ENCODE measurements at places on chromosomes 6 and 20. TPM values are rescaled to one million over a fixed set of nuclear protein-coding genes. Genes with fewer than 3 reads are reported as not detected.

The WFDC12 gene
- total RNA-seq: not detected

The ID4 gene
- not detected for total RNA-seq

The C6orf141 gene
- 29.9 TPM for total RNA-seq

The KIF25 gene
- total RNA-seq: not detected

The ELOVL4 gene
- total RNA-seq: 6.2 TPM

The SLC35F1 gene
- total RNA-seq: not detected

The TP53TG5 gene
- total RNA-seq: not detected

The IL17F gene
- not detected for total RNA-seq

The PLA2G7 gene
- not detected for total RNA-seq

GRCh38 chr20:22414305-22414742 is 170.0 kb downstream of the FOXA2 start:
- no peak overlapping the region for H3K27ac ChIP-seq
- DNase-seq: peak; percentile 36
- no peaks in the 10 kb centered on the region for H3K36me3 ChIP-seq
- peaks cover 7% of the 10 kb centered on the region for H3K4me1 ChIP-seq

DNA sequence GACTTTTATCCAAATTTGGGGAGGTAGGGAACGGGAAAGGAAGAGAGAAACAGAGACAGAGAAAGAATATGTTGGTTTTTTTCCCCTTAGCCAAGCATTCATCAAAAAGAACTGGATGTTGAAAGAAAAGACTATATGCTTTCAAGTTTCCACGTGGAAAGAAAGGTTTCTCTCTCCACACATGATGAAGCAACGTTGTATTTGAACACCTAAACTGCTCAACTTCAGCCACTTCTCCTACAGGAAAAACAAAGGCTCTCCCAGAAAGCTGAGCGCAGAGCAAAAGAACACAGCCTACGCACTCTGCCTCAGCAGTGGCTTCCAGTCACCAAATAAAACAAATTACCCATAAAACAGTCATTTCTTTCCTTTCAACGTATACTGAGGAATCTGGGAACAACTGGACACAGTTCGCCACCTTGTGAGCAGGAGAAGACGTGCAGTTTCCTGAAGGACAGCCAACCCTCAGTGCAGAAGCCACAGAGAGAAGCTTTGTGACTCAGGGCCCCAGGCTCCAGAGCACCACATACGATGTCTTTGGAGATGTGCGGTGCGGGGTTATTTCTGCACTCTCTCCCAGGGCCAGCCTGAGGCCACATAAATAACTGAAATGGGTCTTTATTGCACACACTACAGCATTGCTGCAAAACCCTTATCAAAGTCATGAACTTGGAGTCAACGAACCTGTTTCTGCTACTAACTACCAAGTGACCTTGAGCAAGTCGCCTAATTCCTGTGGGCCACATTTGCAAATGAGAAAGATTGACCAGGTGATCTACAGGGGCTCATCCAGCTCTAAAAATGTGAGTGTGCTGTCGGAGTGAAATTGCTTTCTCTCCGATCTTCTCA is 10.1 kb downstream of the IL17F start:
- peaks cover 6% of the 10 kb centered on the region for H3K36me3 ChIP-seq
- DNase-seq: peak; percentile 83

GRCh38 chr6:11613858-11614257 is 76.3 kb downstream of the TMEM170B start:
- H3K4me3 ChIP-seq: no peak overlapping the region
- H3K27me3 ChIP-seq: no peaks in the 10 kb centered on the region
- no peaks in the 10 kb centered on the region for H3K4me1 ChIP-seq
- H3K36me3 ChIP-seq: no peaks in the 10 kb centered on the region

- no peaks in the 10 kb centered on the region for H3K27me3 ChIP-seq
- H3K4me1 ChIP-seq: no peaks in the 10 kb centered on the region
- DNase-seq: no peak
- H3K27ac ChIP-seq: no peak overlapping the region
- H3K36me3 ChIP-seq: no peaks in the 10 kb centered on the region
- H3K4me3 ChIP-seq: no peak overlapping the region
Measured at GRCh38 chr6:82607998-82608725, 244.5 kb downstream of the TPBG start.

DNA sequence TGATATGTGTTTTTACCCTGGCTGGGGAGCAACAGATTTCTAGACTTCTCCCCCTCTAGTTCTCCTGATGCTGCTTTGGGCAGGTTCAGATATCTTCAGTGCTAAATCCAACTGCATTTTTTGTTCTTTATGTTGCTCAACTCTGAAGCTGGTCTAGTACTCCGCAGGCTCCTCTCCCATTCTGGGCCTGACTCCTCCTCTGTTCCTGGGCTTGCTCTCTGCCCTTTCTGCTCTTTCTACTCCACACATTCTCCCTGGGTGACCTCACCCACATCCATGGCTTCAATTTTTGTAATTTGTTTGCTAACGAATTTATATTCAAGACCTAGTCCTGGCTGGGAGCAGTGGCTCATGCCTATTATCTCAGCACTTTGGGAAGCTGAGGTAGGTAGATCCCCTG is 6.4 kb downstream of the FYN start:
- H3K27ac ChIP-seq: no peak overlapping the region
- H3K4me1 ChIP-seq: no peaks in the 10 kb centered on the region
- no peak for DNase-seq
- H3K4me3 ChIP-seq: no peak overlapping the region
- no peaks in the 10 kb centered on the region for H3K27me3 ChIP-seq

DNA sequence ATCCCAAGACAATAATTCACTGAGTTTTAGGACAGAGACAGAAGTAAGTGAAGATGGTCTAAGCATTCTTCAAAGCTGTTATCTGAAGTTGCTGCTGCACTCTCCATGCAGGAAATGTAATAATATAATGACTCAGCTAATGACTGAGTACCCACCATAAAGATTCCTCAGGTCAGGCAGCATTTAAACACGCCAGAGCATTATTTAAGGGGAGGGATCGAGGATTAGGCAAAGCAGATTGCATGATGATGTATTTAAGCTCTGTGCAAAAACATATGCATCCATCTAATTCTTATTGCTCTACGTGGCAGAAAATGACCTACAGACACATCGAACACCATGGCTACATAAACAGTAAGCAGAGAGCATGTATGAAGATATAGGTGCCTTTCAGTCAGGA is 216.4 kb downstream of the UNC5CL start:
- H3K36me3 ChIP-seq: no peaks in the 10 kb centered on the region
- no peaks in the 10 kb centered on the region for H3K27me3 ChIP-seq
- no peak overlapping the region for H3K4me3 ChIP-seq
- H3K4me1 ChIP-seq: no peaks in the 10 kb centered on the region

DNA sequence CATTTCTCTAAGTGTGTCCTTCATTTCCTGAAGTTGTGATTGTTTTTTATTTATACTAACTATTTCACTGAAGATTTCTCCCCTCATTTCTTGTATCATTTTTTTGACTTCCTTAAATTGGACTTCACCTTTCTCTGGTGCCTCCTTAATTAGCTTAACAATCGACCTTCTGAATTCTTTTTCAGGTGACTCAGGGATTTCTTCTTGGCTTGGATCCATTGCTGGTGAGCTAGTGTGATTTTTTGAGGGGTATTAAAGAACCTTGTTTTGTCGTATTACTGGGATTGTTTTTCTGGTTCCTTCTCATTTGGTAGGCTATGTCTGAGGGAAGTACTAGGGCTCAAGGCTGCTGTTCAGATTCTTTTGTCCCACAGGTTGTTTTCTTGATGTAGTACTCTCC is 92.8 kb downstream of the ESR1 start:
- DNase-seq: peak; percentile 49
- H3K27ac ChIP-seq: peak overlapping the region; percentile 77
- no peaks in the 10 kb centered on the region for H3K27me3 ChIP-seq
- H3K4me1 ChIP-seq: peaks cover 20% of the 10 kb centered on the region
- no peak overlapping the region for H3K4me3 ChIP-seq
- H3K36me3 ChIP-seq: peaks cover 6% of the 10 kb centered on the region

DNA sequence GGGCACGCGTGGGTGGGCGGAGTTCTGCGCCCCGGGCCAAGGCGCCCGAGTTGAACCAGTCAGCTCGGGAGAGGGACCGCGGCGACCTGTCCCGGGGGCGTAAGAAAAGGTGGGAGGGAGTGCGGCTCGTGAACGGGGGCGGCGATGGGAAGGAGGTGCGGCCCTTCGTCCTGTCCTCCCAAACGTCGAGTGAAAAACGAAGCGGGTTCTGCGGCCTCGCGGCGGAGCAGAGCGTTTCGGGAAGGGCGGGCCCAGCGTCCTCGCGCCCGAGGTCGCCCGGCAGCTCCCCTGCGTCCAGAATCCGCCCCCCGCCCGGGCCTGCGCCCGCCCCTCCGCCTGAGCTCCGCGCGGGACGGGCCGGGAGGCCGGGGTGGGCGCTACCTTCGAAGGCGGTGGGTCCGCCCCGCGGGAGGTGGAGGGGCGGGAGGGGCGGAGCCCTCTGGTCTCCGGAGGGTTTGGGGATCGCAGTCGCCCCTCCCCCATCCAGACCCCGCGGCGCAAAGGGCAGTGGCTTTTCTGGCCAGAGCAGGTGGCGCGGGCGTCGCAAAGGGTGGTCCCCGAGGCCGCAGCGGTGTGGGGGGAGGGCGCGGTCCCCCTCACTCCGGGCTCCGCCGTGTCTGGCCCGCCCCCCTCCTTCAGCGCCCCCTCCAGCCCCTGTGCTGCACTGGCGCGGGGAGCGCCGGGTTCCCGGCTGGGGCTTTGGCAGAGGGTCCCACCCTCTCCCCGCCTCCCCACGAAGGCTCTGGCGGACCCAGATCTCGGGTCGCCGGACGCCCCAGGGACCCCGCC is 838 bp downstream of the STMN3 start:
- peak overlapping the region; percentile 64 for H3K4me3 ChIP-seq
- no peak overlapping the region for H3K27ac ChIP-seq
- no peaks in the 10 kb centered on the region for H3K27me3 ChIP-seq
- peaks cover 7% of the 10 kb centered on the region for H3K4me1 ChIP-seq
- no peaks in the 10 kb centered on the region for H3K36me3 ChIP-seq

- no peaks in the 10 kb centered on the region for H3K36me3 ChIP-seq
- no peaks in the 10 kb centered on the region for H3K27me3 ChIP-seq
- peaks cover 5% of the 10 kb centered on the region for H3K4me1 ChIP-seq
- H3K27ac ChIP-seq: no peak overlapping the region
- no peak overlapping the region for H3K4me3 ChIP-seq
Measured at GRCh38 chr6:113758214-113758613, 98.9 kb upstream of the MARCKS start.

GRCh38 chr20:44031001-44031574 is 116.4 kb downstream of the TOX2 start:
- H3K27ac ChIP-seq: no peak overlapping the region
- H3K4me3 ChIP-seq: no peak overlapping the region
- H3K27me3 ChIP-seq: peaks cover 25% of the 10 kb centered on the region
- no peaks in the 10 kb centered on the region for H3K36me3 ChIP-seq
- H3K4me1 ChIP-seq: peaks cover 6% of the 10 kb centered on the region

DNA sequence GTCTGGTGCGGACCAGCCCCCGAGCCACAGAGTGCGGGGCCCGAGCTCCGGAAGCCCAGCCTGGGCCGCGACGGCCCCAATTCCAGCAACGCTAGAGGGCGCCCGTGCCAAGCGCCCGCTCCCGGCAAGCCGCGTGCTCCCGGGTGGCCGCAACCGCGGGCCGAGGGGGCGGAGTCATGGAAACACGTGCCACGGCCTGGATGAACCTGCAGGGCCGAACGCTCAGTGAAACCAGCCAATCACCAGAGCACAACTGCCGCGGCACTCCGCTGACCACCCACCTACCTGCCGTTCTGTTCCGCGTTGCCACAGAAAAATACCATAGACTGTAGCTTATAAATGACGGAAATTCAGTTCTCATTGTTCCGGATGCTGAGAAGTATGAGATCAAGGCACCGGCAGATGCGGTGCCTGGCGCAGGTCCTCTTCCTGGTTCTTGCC is 85.7 kb upstream of the FOXC1 start:
- DNase-seq: no peak
- no peak overlapping the region for H3K4me3 ChIP-seq
- no peak overlapping the region for H3K27ac ChIP-seq
- peaks cover 9% of the 10 kb centered on the region for H3K36me3 ChIP-seq
- H3K27me3 ChIP-seq: peaks cover 12% of the 10 kb centered on the region

DNA sequence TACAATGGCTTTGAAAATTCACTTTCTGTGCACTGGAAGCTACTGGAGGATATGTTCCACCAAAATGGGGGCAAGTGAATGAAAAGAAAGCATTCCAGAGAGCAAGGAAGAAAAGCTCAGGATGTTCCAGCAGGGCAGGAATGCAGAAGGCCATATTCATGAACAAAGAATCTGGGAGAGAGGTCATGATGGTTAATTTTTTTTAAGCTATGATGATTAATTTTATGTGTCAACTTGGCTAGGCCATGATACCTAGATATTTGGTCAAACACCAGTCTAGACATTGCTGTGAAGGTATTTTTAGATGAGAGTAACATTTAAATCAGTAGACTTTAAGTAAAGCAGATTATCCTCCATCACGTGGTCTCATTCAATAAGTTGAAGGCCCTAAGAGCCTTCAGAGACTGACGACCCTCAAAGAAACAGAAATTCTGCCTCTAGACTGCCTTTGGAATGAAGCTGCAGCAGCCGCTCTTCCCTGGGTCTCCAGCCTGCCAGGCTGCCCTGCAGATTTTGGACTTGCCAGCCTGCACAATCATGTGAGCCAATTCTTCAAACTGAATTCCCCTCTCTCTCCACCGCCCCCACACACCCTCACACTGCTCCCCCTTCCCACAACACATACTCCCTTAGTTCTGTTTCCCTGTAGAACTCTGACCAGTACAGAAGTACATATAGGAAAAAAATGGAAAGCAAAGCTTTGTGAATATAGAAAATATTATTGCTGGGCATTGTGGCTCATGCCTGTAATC is 20.1 kb upstream of the GCM1 start:
- H3K27me3 ChIP-seq: no peaks in the 10 kb centered on the region
- no peak overlapping the region for H3K4me3 ChIP-seq
- peaks cover 17% of the 10 kb centered on the region for H3K4me1 ChIP-seq
- DNase-seq: no peak
- H3K36me3 ChIP-seq: peaks cover 6% of the 10 kb centered on the region
- peak overlapping the region; percentile 50 for H3K27ac ChIP-seq

- H3K4me3 ChIP-seq: no peak overlapping the region
- DNase-seq: no peak
- no peaks in the 10 kb centered on the region for H3K4me1 ChIP-seq
- H3K27me3 ChIP-seq: no peaks in the 10 kb centered on the region
- H3K36me3 ChIP-seq: no peaks in the 10 kb centered on the region
Measured at GRCh38 chr20:15609921-15610320, 963.3 kb downstream of the KIF16B start.

DNA sequence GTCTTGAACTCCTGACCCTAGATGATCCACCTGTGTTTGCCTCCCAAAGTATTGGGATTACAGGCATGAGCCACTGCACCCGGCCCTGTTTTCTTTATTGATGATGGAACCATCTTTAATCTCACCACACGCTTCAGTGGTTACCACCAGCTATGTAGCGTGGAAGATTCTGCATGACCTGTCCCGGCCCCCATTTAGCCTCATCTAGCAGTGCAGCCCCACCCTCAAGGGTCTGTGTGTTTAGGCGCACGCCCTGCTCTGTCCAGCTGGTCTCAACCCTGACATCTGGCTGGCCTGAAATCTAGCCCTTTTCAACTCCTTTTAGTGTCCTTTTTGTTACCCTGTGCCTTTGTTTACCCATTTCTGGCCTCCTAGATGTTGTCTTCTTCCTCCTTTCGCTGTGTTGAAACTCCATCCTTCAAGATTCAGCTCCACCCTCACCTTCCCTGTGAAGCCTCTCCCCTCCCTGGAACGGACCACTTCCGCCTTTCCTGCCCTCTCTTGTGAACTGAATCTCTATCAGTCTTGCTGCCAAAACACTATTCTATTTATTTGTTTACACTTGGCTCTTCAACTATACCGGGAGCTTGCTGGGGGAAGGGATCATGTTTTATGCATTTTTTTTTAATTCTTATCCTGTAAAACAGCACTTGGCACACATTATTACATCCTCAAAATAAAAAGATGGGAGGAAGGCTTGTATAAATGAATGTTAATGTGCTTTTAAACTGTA is 101.0 kb upstream of the MTHFD1L start:
- DNase-seq: no peak
- H3K4me3 ChIP-seq: no peak overlapping the region
- no peaks in the 10 kb centered on the region for H3K27me3 ChIP-seq
- H3K36me3 ChIP-seq: peaks cover 6% of the 10 kb centered on the region

Data from MCF 10A (cell line).